ENCODE measurements at places on chromosomes 3 and 15. TPM values are rescaled to one million over a fixed set of nuclear protein-coding genes. Genes with fewer than 3 reads are reported as not detected.

Gene PPARG
- total RNA-seq = 0.68 TPM

Gene FMN1
- 0.08 TPM for total RNA-seq

Gene FRMD4B
- 8.9 TPM for total RNA-seq

Gene ISL2
- not detected for total RNA-seq

Gene SLC6A20
- total RNA-seq = not detected

Gene ZCWPW2
- total RNA-seq = 0.25 TPM

Gene ARMC8
- 60.9 TPM for total RNA-seq

- DNase-seq = no peak
- H3K4me1 ChIP-seq = no peaks in the 10 kb centered on the region
- H3K27me3 ChIP-seq = peaks cover 10% of the 10 kb centered on the region
- H3K4me3 ChIP-seq = no peak overlapping the region
- no peaks in the 10 kb centered on the region for H3K36me3 ChIP-seq
Observed at GRCh38 chr15:71715914-71716313, 94.4 kb upstream of the NR2E3 start.

GRCh38 chr3:197373096-197373495 lies 74.7 kb upstream of the DLG1 start:
- H3K27me3 ChIP-seq = peaks cover 15% of the 10 kb centered on the region
- H3K36me3 ChIP-seq = no peaks in the 10 kb centered on the region
- no peaks in the 10 kb centered on the region for H3K4me1 ChIP-seq
- H3K4me3 ChIP-seq = no peak overlapping the region
- no peak overlapping the region for H3K27ac ChIP-seq
- no peak for DNase-seq

- peaks cover 2% of the 10 kb centered on the region for H3K27me3 ChIP-seq
- H3K4me1 ChIP-seq = no peaks in the 10 kb centered on the region
Observed at GRCh38 chr3:144351011-144351410, 379.4 kb downstream of the DIPK2A start.

- H3K4me1 ChIP-seq = peaks cover 61% of the 10 kb centered on the region
- peaks cover 45% of the 10 kb centered on the region for H3K27me3 ChIP-seq
- no peaks in the 10 kb centered on the region for H3K36me3 ChIP-seq
Observed at GRCh38 chr15:70494517-70494851, 268.9 kb downstream of the UACA start.

DNA sequence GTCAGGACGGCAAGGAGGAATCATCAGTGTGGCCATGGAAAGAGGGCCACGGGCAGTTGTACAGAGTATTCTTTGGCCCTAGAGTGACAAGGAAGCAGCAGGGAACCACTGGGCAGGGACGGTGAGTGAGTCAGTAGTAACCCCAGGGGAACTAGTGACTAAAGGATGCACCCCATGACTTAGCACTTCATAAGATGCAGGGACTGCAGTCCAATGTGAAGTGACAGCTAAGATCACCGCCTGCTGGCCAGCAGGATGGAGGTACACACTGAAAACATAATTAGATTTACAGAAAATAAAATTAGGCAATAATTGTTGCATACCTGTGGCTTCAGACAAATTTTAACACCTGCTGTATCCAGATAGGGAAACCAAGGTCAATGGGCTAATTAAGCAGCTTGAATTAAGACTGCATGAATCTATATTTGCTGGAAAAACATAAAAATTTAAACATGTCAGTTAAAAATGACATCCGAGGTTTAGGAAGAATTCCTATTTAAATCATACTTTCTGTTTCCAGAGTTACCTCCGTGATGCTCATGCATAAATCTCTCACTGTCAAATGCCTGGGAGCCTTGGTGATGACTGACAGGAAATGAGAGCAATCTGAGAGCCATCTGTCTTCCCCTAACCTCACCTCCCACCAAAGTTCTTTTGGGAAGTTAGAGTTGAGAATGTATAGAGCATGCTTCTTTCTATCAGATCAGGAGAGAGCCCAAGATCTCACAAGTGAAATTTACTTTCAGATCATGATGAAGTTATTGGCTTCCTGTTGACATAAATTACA lies 56.5 kb downstream of the DCLK3 start:
- H3K36me3 ChIP-seq = no peaks in the 10 kb centered on the region
- DNase-seq = no peak
- H3K4me1 ChIP-seq = peaks cover 4% of the 10 kb centered on the region
- peaks cover 5% of the 10 kb centered on the region for H3K27me3 ChIP-seq
- H3K4me3 ChIP-seq = no peak overlapping the region
- no peak overlapping the region for H3K27ac ChIP-seq

DNA sequence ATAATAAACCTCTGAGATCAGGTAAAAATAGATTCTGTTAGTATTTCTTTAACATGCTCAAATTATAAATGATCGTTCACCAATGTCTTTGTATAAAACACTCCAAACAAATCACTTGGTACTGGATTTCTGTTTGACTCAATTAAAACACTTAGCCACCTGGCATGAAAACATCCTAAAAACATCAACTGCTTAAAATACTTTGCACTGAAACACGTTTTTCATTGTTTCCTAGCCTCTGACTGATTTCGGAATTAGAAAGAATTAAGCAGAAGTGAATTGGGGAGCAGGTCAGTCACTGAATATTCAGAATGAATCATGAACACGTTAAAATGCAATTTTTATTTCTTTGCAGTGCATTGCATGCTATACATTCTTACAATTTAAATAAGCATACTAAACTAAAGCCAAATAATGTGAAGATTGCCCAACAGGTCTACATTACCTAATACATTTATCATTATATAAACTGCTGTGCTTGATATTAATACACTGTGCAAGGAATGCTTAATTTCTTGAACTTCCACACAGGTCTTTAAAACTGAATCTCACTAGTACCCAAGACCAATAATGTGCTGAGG lies 1.6 kb downstream of the THRB start:
- H3K27ac ChIP-seq = no peak overlapping the region
- DNase-seq = no peak
- H3K27me3 ChIP-seq = peaks cover 53% of the 10 kb centered on the region
- H3K4me3 ChIP-seq = no peak overlapping the region
- H3K4me1 ChIP-seq = peaks cover 2% of the 10 kb centered on the region

- H3K27me3 ChIP-seq = no peaks in the 10 kb centered on the region
- DNase-seq = no peak
- no peak overlapping the region for H3K4me3 ChIP-seq
- H3K4me1 ChIP-seq = no peaks in the 10 kb centered on the region
- H3K27ac ChIP-seq = no peak overlapping the region
- no peaks in the 10 kb centered on the region for H3K36me3 ChIP-seq
Observed at GRCh38 chr3:147651107-147651778, 242.1 kb downstream of the ZIC1 start.

DNA sequence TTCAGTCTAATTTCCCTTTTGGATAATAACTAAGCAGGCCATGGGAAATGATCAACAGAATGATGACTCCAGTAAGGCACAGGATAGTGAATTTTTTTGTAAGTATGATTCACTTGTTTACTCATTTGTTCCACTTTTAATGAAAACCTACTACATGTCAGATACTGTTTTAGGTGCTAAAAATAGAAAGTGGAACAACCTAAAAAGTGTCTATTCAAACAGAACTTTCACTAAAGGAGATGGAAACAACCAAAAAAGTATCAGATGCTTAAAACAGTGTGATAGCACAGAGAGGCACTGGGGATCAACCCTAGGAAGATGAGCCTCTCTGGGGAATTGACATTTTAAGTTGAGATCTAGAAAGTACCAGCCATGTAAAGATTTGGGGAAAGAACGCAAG lies 11.1 kb downstream of the RYK start:
- H3K27me3 ChIP-seq = no peaks in the 10 kb centered on the region
- H3K4me3 ChIP-seq = no peak overlapping the region
- H3K4me1 ChIP-seq = peaks cover 32% of the 10 kb centered on the region
- H3K36me3 ChIP-seq = no peaks in the 10 kb centered on the region
- no peak for DNase-seq
- no peak overlapping the region for H3K27ac ChIP-seq

DNA sequence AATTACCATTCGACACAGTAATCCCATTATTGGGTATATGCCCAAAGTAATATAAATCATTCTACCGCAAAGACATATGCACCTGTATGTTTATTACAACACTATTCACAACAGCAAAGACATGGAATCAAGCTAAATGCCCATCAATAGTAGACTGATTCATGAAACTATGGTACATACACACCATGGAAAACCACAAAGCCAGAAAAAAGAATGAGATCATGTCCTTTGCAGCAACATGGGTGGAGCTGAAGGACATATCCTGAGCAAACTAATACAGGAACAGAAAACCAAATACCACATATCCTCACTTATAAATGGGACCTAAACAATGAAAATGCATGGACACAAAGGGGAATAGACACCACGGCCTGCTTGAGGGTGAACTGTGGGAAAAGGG lies 11.1 kb upstream of the MCF2L2 start:
- peaks cover 22% of the 10 kb centered on the region for H3K27me3 ChIP-seq
- no peak for DNase-seq
- H3K36me3 ChIP-seq = peaks cover 5% of the 10 kb centered on the region
- H3K4me1 ChIP-seq = peaks cover 4% of the 10 kb centered on the region

DNA sequence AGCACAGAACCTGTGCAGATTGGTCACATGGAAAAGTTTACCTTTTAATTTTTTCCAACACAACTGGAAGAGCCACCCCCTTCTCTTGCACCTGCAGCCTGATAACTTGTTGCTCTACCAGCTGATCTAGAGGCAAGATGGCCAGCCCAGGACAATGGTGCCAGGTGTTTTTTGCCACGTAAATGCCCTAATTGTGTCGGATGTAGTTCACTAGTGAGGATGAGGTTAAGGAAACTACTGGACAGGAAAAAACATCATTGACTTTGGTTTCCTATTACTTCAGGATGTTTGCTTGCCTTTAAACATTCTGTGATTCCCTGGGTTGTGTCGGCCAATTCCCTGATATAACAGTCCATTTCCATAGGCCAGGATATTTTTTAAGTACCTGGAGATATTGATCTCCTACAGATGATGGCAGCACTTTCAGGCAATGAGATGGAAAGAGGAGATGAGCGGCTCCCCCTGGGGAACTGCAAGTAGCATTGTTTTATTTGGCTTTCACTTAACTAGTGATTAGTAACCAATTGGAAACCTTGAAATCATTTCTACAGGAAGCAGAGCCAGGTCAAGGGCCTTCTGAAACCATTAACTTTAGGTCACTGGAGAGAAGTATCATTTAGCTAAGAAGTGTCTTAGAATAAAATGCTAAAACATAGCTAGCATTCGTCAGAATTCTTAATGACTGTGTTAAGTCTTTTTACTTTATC lies 72.5 kb downstream of the OSBPL10 start:
- H3K27me3 ChIP-seq = no peaks in the 10 kb centered on the region
- peaks cover 16% of the 10 kb centered on the region for H3K4me1 ChIP-seq
- H3K27ac ChIP-seq = no peak overlapping the region
- no peaks in the 10 kb centered on the region for H3K36me3 ChIP-seq

DNA sequence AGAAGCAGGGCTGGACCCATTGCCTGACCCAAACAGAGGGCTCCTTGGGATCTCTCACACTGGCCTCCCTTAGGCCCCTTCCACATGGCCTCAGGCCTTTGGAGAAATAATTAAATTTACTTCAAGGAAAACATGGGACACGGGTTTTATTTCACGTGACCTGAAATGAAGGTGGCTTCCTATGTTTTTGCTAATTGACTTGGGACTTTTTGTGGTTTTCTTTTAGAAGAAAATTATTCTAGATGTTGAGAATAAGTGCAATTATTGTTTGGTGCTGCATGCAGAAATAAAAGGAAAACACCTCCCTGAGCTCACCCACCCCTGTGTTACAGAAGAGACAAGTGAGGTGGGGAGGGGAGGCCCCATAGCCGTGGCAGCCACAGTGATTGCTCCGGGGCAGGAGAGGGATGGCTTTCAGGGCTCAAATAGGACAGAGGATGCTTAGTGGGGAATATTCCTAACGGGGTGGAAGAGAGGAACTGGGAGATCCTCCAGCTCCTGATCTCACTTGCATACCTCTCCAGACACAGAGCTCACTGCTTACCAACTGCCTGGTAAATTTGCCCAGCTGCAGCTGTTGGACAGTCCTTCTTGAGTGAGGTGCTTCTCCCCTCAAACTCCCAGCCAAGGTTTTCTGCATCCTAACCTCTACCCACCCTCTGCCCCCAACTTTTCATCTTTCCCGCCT lies 29.2 kb upstream of the RPL29 start:
- no peak overlapping the region for H3K4me3 ChIP-seq
- no peak overlapping the region for H3K27ac ChIP-seq
- no peaks in the 10 kb centered on the region for H3K36me3 ChIP-seq
- DNase-seq = no peak
- peaks cover 2% of the 10 kb centered on the region for H3K4me1 ChIP-seq

DNA sequence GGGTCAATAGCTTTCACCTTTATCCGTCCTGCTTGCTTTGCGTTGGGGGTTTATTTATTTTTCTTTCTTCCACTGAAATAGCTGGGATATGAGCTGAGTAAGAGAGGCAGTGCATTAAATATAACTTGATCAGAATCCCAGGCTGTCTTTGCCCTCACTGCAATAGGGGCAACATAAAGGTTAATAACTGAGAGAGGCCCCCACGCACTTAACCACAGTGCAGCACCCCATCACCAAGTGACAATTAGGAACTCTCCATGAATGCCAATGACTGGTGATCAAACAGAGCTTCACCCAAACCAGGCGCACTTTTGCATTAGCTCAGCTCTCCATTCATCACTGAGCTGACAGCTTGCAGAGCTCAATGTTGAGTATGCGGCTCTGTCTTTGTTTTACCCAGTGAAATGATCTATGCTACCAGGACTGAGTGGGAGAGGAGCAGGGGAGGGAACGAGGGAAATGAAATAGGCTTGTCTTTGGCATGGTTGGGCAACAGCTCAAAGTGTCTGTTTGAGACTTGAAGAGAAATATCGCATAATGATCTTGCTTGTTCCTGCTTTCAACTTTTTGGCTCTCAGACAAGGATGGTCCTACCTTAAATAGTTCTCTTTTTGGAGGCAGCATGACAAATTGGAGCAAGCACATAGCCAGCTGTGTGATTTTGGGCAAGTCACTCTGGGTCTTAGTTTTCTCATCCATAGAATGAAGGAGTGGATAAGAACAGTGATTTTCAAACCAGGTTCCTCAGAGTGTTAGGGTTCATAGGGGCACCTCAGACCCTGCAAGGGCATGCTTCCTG lies 14.5 kb upstream of the GLCE start:
- DNase-seq = no peak
- no peak overlapping the region for H3K4me3 ChIP-seq
- peaks cover 45% of the 10 kb centered on the region for H3K27me3 ChIP-seq
- H3K27ac ChIP-seq = no peak overlapping the region
- H3K36me3 ChIP-seq = no peaks in the 10 kb centered on the region

DNA sequence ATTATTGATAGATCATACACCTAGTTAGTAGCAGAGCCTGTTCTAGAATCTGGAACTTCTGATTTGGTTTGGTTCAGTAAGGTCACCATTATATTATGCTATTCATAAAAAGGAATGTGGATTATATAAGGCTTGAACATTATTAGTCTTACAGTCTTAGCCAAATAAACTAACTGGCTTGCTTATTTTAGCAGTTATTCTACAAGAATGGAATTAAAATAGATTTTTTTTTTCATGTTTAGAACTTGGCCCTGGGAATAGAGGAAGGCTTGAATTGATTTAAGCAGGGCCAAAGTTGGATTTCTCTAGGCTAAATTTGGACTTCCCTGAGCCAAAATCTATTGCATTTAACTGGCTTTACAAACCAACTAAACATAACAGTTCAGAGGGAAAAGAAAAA lies 24.4 kb downstream of the DTWD1 start:
- no peak overlapping the region for H3K27ac ChIP-seq
- no peaks in the 10 kb centered on the region for H3K4me1 ChIP-seq
- no peaks in the 10 kb centered on the region for H3K27me3 ChIP-seq
- H3K4me3 ChIP-seq = no peak overlapping the region
- no peak for DNase-seq
- H3K36me3 ChIP-seq = peaks cover 8% of the 10 kb centered on the region

- peaks cover 15% of the 10 kb centered on the region for H3K27me3 ChIP-seq
- DNase-seq = no peak
- no peak overlapping the region for H3K27ac ChIP-seq
- no peaks in the 10 kb centered on the region for H3K36me3 ChIP-seq
- no peaks in the 10 kb centered on the region for H3K4me1 ChIP-seq
Observed at GRCh38 chr3:146203776-146204175, 42.8 kb upstream of the PLOD2 start.
